ENCODE measurements at places on chromosomes 1 and 21.

DNA sequence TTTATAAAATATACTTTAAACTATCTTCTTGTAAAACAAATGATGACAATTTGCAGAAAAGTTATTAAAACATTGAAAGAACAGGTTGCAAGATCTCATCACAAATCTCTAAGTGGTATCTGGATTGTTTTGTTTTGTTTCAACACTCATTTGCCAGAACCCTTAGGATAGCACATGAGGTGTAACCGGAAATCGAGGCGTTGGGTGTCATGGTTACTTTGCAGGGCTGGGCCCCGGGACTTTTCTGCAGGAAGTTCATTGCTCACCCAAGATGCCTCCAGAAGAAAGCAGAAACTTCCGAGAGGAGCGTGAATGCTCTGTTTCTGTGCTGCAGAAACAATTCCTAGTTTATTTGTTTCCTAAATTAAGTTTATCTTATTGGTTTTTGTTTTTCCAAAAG is 2.5 kb downstream of the DISC1 start:
- no peak for DNase-seq

- no peak for DNase-seq
Observed at GRCh38 chr1:247054992-247055415, 23.6 kb downstream of the ZNF670 start.

DNA sequence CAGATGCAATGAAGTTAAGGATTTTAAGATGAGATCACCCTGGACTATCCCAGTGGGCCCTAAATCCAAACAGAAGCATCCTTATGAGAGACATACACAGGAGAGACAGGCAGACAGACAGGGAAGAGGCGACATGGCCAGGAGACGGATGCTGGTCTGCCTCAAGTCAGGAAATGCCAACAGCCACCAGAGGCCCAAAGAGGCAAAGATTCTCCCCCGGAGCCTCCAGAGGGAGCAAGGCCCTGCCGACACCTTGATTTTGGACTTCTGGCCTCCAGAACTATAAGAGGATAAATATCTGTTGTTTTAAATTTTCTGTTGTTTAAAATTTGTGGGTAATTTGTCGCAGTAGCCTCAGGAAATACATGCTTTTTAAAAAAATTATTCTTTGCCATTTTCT is 116.4 kb downstream of the GLIS1 start:
- no peak for DNase-seq

GRCh38 chr1:53946252-53947171 is at the start of gene LRRC42:
LRRC42 (plus strand) TSS chr1:53946350; CDS start chr1:53952000, 5,650 bp downstream.
- DNase-seq = no peak

GRCh38 chr1:59915516-59915915 is 11.1 kb downstream of the CYP2J2 start:
- no peak for DNase-seq

GRCh38 chr1:198699167-198700015 is 60.6 kb downstream of the PTPRC start:
- DNase-seq = peak; percentile 33

DNA sequence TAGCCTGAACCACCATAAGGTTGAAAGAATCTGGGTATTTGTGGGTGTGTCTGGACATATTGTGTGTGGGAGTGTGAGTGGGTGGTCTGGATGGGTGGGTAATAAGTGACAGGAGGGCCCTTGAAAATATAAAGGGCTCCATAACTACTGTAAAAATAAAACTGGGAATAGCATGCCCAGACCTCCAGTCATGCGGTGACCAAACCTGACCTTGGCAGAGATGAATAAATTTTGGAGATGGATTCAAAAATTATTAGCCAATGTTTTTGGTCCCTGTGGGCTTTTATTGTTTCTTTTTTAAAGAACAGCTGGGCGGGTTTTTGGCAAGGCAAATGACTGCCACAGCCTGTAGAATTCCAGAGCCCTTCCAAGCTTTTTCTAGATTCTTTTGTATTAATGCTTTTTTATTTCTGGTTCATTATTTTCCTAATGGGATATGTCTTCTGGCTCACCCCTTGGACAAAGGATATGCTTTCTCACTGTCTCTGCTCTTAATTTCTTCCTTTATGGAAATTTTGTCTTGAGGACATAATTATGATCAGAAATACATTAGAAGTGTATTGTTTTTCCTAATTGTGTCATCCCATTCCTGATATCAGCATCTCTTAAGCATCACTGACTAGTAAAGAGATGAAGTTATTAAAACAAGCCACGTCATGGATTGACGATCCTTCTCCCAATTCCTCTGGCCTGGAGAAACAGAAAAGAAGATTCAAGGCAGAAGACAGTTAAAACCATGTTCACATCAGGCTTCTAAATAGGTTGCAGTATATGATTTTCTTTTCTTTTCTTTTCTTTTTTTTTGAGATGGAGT is 69.5 kb downstream of the NTMT2 start:
- DNase-seq = peak; percentile 66

DNA sequence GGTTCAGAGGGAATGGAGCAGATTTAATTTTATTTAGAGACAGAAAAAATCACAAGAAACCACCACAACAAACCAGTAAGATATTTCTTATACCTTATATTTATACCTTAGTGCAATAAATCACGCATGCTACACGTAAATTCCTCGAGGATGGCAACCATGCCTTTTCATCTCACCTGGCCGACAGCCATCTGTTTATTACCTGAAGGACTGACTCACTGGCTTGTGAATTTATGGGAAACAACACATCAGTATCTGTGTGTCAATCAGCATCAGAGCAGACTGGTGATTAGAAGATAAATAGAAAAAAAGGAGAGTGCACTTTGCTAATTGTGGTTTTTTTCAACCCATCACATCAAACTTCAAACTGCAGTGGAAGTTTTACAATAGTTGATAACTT is 58.4 kb downstream of the S1PR1 start:
- no peak for DNase-seq

DNA sequence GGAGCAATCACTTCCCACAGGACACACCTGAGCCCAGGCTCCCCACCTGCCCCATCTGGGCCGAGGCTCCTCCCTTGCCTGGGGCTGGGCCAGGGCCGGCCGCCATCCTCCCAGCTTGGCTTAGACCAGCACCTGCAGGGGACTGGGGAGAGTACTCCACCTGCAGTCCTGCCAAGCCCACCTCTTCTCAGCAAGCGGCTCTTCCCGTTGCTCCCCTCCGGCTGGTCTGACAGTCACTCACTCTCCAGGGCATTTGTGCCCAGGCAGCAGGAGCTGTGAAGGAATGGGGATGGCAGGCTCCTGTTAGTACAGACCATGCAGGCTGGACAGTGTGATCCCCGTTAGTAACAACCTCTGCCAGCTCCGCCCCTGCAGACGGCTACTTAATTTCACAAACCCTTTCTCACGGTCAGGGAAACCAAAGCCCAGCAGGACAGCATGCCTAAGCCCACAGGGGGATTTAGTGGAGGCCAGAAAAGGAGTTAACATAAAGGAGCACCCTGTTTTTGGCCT is at the start of gene FYB2:
FYB2 (minus strand) TSS at position 18 of the 513 bp plus-strand sequence. CDS start 114 bp downstream, outside the sequence.
- DNase-seq = no peak

GRCh38 chr21:38923429-38923828 is 117.7 kb downstream of the ETS2 start:
- DNase-seq = no peak

- no peak for DNase-seq
Observed at GRCh38 chr1:87169263-87169910, 159.3 kb upstream of the LMO4 start.

GRCh38 chr1:165641231-165641987 is 10.4 kb downstream of the MGST3 start:
- no peak for DNase-seq

GRCh38 chr1:29243871-29244200 is 7.5 kb downstream of the PTPRU start:
- peak; percentile 59 for DNase-seq

DNA sequence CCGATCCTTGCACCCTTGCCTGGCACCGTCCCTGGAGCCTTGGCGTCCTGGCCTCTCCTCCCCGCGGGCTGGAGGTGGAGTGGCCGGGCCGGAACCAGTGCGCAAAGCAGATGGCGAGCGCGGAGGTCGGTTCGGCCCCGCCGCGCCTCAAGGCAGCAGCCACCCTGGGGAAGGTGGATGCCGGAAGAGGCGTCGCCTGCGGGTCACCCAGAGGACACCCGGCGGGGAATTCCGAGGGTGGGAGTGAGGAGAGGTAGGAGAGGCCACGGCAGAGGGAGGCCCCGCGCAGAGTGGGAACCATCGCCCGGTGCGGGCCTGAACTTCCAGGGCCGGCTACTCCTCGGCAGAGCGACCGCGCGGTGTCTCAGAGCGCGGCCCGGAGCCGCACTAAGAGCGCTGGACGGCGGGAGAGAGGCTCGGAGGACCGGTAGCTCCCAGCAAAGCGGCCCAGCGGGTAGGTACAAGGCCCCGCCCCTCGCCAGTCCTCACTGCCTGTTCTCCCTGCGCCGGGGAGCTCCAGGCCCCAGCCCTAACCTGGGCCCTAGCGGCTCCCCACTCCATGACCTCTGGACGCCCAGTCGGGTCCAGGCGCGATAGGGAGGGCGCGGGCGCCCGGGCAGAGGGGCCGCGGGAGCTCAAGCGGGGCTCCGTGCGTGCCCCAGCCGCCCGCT is at the start of gene RNF207:
RNF207 (plus strand) TSS at position 271 of the 671 bp plus-strand sequence. CDS start 417 bp downstream, outside the sequence.
- DNase-seq = peak; percentile 58

- no peak for DNase-seq
Observed at GRCh38 chr1:151013518-151013917, 5.3 kb downstream of the PRUNE1 start.

- no peak for DNase-seq
Observed at GRCh38 chr1:187755536-187755935, 926.8 kb downstream of the PLA2G4A start.

GRCh38 chr1:194533641-194534040 is 1347.2 kb upstream of the B3GALT2 start:
- no peak for DNase-seq

DNA sequence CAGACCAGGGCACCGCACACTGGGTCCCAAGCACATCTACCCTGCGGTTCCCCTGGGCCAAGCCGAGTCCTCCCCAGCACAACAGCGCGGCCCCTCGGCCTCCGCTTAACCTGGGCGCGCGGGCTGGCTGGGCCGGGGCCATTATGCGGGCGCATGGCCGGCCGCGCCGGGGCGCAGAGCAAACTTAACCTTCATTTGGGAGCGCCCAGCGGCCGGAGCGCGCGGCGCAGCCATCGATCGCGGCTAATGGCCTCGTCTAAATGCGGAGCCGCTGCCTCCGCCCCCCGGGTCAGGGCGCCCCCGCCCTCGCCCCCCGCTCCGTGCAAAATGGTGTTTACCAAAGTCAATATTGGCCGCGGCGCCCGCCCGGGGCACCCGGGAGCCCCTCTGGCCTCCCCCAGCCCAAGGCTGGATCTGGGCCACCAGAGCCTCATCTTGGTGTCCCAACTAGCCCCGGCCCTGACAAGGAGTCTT is 272.1 kb downstream of the TRABD2B start:
- no peak for DNase-seq

DNA sequence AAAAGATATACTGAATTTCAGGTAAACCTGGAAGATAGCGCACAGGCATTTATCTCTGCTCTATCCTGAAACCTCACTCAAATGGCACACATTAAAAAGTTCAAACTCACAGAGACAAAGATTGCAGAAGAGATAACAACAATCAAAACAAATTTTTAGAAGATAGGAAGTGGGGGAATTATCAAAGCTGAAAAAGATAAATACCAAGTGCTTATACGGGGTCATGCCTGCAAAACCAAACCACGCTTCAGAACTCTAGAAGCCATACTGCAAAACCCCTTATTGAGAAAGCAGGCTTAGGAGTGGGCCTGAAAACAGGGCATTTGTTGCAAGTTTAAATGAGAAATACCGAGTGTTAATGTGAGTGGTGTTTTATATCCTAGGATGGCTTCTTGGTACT is 76.8 kb downstream of the BARHL2 start:
- no peak for DNase-seq

GRCh38 chr1:102191723-102192122 is 195.0 kb upstream of the OLFM3 start:
- no peak for DNase-seq

DNA sequence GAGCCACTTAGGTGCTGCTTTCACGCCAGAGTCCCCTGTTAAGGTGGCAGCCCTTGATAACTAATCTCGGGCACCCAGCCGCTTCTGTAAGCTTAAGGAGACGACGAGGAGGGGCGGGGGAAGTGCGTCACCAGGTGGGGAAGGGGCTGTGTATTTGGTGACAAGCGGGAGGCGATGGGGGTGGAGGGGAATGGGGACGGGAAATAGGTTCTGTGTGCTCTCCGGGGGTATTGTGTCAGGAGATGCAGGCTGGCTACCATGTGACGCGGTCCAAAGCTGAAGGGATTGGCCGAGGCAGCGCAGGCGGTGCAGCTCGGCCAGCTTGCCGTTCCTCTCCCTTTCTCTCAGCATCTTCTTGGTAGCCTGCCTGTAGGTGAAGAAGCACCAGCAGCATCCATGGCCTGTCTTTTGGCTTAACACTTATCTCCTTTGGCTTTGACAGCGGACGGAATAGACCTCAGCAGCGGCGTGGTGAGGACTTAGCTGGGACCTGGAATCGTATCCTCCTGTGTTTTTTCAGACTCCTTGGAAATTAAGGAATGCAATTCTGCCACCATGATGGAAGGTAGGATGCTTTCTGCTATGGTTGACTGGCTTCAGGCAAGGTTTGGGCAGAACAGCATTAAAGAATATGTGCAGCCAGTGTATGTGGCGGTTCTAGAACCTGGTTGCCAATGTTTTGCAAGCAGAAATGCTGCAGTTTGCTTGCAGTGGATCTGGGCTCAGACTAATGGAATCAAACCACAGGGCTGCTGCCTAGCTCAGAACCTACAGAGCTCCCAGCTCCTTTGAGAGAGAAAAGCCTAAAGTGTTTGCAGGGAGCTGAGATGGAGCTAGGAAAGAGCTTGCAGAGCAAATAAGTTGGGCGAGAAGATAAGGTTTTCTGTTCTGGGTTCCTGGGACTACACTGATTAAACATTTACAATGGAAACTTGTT is at the start of gene SGIP1:
SGIP1 (plus strand) TSS at position 350 of the 937 bp plus-strand sequence; CDS start at position 556, 206 bp downstream.
- DNase-seq = peak; percentile 80

- no peak for DNase-seq
Observed at GRCh38 chr1:156245451-156246232, 2.2 kb downstream of the PAQR6 start.

DNA sequence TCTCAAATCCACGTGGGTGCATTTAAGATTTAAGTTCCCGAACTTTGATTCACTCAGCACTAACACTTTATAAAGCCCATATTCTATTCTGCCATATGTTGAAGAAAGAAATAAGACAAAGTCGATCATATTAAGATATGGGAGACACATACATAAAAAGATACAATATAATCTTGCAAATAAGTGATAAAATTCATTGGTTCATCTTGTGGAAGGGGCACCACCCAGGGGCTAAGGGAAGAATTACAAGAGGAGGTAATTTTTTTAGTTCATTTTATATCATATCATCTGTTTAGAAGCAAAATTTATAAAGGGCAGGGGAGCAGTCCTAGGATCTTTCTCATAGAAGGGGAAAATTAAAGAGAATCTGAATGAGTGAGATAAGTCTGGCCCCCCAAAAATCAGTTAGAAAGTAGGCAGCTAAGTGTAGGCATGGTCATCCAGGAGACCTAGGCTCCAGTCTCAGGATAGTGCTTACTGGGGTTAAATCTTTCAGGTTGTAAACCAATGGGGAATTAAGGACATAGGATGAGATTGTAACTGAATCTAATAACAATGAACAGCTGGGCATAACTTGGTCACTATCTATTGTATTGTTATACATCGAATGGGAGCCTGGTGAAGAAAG is 124.2 kb upstream of the L1TD1 start:
- peak; percentile 10 for DNase-seq

Data from AG10803 (cell line).